H9 (cell line): ENCODE measurements at places on chromosomes 7 and 10. TPM values are rescaled to one million over a fixed set of nuclear protein-coding genes. Genes with fewer than 3 reads are reported as not detected.

The NT5C3A gene
- 22.1 and 22.9 TPM in 2 replicates for total RNA-seq

The FKBP14 gene
- 10.1 and 11.5 TPM in 2 replicates for total RNA-seq

The CALHM3 gene
- not detected in 2 replicates for total RNA-seq

DNA sequence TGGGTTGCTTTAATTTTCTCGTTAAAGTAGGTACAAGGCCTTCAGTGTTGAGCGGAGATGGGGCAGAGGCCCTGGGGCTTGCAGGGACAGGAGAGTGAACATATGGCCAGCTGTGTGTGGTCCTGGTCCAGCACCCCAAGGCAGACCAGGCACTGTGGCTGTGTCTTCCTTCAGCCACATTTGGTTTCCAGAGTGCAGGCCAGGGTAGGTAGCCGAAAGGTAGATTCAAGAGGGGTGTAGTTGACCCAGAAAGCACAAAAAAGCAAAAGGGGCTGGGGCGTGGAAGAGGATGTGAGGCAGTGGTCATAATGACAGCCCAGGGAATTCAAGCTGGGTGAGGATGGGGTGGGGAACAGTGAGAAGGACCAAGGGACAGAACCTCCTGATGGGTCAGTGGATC, 21.3 kb upstream of the CHST15 start:
- DNase-seq: no peak

- DNase-seq: no peak
Observed at GRCh38 chr10:92208736-92209135, 82.1 kb downstream of the CPEB3 start.

- no peak for DNase-seq
Observed at GRCh38 chr10:5402798-5403197, 1.8 kb downstream of the TUBAL3 start.

DNA sequence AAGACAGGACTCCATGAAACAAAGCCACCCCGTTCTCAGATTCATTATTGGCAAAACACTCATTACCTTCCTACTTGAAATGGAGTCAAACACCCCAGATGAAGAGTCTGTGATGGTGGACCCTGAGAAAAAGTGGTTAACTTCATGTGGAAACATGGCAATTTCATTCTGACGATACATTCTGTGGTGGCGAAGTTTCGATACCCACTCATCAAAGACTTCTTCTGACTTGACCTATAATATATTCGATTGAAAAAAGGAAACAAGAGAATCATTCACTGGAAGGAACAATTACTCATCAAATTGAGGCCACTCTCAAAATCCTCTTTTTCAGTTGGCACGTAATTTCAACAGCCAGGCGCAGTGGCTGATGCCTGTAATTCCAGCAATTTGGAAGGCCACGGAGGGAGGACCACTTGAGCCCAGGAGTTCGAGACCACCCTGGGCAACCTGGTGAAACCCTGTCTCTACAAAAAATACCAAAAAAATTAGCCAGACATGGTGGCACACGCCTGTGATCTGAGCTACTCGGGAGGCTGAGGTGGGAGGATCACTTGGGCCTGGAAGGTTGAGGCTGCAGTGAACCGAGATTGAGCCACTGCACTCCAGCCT, 108.8 kb upstream of the GSDME start:
- DNase-seq: no peak
